ENCODE measurements at places on chromosomes 1 and 21. TPM values are rescaled to one million over a fixed set of nuclear protein-coding genes. Genes with fewer than 3 reads are reported as not detected.

The IGFN1 gene
- total RNA-seq, result not detected

GRCh38 chr21:20302084-20302483 is 696.1 kb upstream of the NCAM2 start:
- DNase-seq, result no peak

- DNase-seq, result no peak
These were observed 1.2 kb downstream of the SYTL1 start for GRCh38 chr1:27342778-27343638.

The CCDC30 gene
- total RNA-seq, result not detected

The SLAMF7 gene
- total RNA-seq, result 3.9 TPM

- DNase-seq, result no peak
These were observed 4.0 kb upstream of the GBP5 start for GRCh38 chr1:89276690-89277089.

DNA sequence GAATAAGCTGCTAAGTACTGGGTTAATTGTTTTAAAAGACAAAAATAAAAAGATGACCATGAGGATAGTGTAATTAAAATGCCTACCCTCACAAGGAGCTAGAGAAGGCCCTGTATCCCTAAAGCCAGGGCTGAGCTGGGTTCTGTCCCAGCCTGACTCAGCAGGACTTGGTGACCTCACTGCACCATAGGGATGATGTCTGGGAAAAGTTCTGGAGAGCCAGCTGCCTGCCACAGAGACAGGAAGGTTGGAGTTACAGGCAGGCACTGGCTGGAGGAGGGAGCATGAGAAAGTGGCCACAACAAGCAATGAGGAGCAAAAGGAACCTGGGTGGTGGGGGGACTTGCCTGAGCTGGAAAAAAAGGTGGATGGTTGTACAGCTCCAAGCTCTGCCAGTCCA is 5.7 kb upstream of the TNR start:
- no peak for DNase-seq

- DNase-seq, result peak; percentile 71
These were observed 71.8 kb downstream of the CD58 start for GRCh38 chr1:116498789-116499628.

DNA sequence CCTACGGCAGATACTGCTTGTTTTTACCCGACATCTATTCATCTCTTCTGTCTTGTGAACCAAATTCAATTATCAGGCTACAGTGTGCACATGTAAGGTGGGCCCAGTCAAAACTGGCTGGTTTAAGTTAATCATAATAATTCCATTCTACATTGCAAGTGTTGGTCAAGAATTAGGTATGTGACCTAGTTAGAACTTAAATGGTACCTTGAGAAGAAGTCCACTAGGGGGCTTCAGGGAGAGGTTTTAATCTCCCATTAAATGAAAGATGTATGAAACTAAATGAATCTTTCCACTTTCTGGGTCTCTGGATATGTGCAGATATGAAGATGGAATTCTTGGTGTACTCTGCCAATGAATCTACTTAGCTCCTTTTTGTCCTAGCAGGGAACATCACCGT is 187.1 kb downstream of the CDC42BPA start:
- DNase-seq, result peak; percentile 45

- DNase-seq, result no peak
These were observed 9.8 kb upstream of the CAPZB start for GRCh38 chr1:19495000-19495656.

DNA sequence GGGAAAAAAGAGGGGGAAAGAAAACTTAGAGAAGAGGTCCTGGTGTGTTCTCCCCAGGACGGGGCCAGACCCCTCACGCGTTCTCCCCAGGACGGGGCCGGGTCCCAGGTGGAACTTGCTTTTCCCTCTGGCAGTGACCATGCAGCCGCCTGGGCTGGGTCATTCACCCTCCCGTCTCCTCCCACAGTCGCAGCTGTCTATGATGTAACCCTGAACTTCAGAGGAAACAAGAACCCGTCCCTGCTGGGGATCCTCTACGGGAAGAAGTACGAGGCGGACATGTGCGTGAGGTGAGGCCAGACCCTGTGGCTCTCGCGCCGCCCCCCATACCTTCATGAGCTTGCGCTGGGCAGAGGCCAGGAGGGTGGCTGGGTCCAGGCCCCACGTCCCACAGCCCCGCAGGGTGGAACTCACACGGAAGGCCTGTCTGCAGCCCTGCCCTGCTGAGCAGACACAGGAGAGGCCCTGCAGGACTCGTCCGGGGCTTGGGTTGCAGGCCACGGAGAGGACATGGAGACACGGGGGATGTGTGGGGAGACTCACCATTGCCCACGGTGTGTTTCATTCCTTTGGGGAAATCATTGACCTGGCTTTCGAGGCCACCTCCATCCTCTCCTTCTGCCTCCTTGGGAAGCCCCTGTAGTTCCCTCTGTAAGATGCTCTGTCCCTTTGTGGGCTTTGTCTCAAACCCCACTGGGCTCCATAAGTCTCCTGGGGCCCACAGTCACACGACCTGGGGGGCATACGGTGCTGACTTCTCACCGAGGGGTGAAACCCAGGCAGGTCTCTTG is 40.7 kb upstream of the TRAPPC10 start:
- DNase-seq, result no peak

- DNase-seq, result no peak
These were observed 438.2 kb upstream of the LRRC7 start for GRCh38 chr1:69129538-69129937.

- peak; percentile 23 for DNase-seq
These were observed 3.9 kb upstream of the TMPRSS2 start for GRCh38 chr21:41511858-41512257.

DNA sequence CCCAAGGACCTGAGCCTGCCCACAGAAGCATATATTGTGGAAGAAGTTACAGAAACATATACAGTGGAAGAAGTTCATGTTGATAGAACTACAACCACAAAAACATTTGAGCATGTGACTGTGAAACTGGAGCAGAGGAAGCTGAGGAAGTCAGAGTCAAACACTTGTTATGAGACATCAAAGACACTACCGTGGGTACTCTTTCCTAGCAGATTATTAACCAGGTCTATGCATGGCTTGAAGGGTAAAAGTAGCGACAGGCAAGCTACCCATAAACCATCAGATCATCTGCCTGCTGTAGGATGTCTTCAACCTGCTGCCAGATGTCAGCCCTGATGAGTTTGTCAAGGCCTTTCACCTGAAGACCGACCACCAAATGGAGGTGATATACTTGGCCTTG is 35.8 kb downstream of the IVNS1ABP start:
- no peak for DNase-seq

DNA sequence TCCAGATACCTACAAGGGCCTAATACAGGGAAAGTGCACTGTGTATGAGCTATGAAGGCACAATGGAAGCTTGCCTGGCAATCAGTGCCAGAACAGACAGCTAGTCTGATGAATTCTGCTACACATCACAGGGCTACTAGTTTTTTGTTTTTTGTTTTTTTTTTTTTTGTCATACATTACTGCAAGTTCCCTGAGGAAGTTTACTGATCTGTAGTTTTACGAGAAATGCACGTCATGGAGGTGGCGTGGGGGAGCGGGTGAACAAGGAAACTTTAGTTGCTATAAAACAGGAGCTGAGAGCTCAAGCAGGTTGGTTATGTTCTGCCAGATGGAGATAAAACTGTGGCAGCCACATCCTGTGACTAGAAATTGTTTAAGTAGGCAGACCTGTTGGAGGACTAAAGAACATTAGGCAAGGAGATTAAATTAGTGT is 17.7 kb downstream of the PTPRC start:
- DNase-seq, result peak; percentile 96

DNA sequence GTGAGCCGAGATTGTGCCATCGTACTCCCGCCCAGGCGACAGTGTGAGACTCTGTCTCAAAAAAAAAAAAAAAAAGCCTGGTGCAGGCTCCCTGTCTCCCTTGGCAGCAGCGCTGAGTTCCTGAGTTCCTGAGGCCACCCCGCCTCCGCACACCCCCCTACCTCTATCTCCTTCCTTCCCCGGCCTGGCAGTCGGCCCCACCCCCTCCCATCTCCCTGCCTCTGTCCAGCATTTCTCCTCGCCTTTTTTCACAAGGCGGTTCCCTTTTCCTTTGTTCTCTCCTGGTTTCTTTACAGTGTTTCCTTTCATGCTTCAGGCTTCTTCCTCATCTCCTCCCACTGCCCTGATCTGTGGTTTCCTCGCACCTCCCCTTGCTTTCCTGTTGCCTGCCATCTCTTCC is 2.7 kb downstream of the RORC start:
- peak; percentile 74 for DNase-seq

The KCNJ15 gene
- 1.5 TPM for total RNA-seq

DNA sequence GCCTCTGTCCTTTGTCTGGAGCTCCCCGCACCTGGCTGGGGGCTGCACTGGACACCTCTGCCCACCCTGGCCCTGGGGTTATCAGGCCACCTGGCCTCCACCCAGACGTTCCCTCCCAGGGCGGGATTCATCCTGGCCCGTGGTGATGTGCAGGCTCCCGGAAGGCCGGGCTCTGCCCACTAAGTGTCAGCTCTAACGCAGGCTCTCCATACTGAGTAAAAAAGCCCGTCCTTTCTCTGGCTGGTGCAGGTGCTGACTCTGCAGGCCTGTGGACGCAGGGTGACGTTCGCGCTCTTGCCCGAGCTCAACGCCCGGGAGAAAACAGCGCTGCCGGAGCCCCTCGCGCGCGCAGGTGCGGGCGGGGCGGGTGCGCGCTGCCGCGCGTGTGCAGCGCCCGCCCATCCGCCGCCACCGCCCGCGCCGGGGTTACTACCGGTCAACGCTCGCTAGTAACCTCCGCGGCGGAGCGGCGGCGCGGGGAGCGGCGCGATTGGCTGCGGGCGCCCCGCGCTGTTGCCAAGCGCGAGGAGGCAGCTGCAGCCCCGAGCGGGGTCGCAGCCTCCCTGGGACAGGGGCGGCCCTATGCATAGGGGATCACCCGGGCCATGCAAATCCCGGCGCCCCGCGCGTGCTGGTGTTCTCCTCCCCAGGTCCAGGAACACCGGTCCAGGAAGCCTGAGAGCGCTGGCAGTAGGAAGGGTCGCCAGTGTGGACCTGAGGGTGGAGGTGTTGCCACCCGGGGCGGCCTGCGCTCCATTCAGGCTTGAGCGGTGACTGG is 15.7 kb downstream of the ABCG1 start:
- no peak for DNase-seq

The ICOSLG gene
- not detected for total RNA-seq

DNA sequence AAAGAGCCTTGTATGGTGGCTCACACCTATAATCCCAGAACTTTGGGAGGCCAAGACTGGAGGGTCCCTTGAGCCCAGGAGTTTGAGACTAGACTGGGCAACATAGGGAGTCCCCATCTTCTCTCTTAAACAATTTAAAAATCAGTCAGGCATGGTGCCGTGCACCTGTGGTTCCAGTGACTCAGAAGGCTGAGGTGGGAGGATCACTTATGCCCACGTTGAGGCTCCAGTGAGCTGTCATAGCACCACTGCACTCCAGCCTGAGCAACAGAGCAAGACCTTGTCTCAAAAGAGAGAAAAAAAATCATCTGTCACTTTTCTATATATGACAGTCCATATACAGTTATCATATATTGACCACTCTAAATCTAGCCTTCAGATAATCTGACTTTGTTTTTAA is 658.3 kb downstream of the LTN1 start:
- DNase-seq, result peak; percentile 59

The C1orf87 gene
- not detected for total RNA-seq

The CSF3R gene
- not detected for total RNA-seq

DNA sequence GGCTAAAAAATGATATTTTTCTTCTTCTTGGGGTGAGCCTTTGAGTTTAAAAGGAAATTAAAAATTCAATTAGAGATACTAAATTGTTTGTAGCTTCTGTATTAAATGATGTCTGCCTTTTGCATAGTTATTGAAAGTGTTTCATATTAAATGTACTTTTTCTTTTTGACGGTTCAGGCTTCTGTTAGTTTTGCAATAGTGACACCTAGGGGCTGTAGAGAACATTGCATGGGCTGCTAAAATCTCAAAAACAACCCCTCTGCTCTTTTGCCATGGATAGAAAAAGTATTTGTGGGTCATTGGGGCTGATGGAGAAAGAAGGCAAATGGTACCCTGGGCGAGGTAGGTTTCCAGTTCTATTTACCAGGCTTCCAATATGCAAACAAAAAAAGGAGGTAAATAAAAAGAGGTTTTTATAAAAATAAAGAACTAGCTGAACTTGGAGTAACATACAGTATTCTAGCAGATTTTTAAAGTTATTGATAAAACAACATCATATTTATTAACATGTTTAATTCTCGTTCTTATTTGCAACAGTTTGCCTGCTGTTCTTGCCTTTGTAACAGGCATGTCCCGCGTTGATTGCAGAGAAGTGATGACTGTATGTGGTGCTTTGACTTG is 115.4 kb upstream of the HOOK1 start:
- DNase-seq, result peak; percentile 47

GRCh38 chr1:245684166-245684565 is 529.4 kb downstream of the KIF26B start:
- DNase-seq, result no peak

GRCh38 chr1:232627171-232627570 is 2.8 kb downstream of the SIPA1L2 start:
- no peak for DNase-seq

- DNase-seq, result no peak
These were observed 2.3 kb downstream of the ETS2 start for GRCh38 chr21:38807986-38808385.

DNA sequence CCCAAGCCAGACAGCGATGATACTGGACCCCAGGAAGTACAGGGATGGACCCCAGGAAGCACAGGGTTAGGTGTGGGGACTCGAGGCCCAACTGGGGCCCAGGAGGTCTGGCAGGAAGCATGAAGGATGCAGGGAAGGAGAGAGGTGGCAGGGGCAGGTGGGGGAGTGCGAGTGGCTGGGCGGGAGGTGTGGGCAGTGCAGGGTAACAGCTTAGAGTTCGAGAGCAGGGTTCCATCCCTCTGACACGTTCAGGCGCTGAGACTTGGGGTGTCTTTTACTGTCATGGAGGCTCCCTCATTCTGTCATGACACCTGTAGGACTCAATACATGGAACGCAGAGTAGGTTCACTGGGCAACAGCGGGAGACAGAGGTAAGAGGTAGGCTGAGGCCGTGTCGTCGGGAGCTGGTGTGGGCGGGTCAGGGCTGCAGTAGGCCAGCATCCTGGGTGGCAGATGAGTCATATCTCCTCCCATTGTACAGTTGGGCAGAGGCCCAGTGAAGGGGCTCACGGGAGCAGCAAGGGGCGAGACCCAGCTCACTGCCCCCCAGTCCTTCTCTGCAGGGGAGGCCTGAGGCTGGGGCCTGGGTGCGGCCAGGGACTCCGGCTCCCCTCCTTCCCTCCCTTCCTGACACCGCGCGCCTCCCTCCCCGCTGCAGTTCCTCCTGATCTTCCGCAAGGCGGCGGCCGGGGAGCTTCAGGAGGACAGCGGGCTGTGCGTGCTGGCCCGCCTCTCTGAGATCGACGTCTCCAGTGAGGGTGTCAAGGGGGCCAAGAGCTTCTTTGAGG is 11.6 kb upstream of the CTRC start:
- DNase-seq, result peak; percentile 43

GRCh38 chr1:153647346-153647714 is 11.2 kb upstream of the SNAPIN start:
- peak; percentile 29 for DNase-seq

GRCh38 chr1:101238681-101239094 is 1.9 kb downstream of the S1PR1 start:
- peak; percentile 94 for DNase-seq

The GPATCH2 gene
- total RNA-seq, result 15.7 TPM

The TCP10L gene
- not detected for total RNA-seq

The ZNF669 gene
- 13.4 TPM for total RNA-seq

Data from M059J (cell line).